ENCODE measurements at places on chromosomes 11 and 22.
A peak's percentile ranks its signal among the peaks of the same experiment; 100 is the strongest.

GRCh38 chr22:22702237-22703202, 58.1 kb downstream of the GGTLC2 start:
- DNase-seq = peak; percentile 65

GRCh38 chr11:107708792-107709191, 3.1 kb downstream of the SLN start:
- DNase-seq = no peak

- no peak for DNase-seq
These were observed 5.1 kb upstream of the RPS3 start for GRCh38 chr11:75394085-75394840.

GRCh38 chr22:41508770-41509170, 35.5 kb downstream of the POLR3H start:
- DNase-seq = no peak
